ENCODE measurements at places on chromosomes 6 and 20.

- H3K4me1 ChIP-seq, result peaks cover 13% of the 10 kb centered on the region
- H3K27me3 ChIP-seq, result no peaks in the 10 kb centered on the region
- H3K4me3 ChIP-seq, result no peak overlapping the region
These were observed 62.9 kb downstream of the CARMIL1 start for GRCh38 chr6:25341923-25342619.

DNA sequence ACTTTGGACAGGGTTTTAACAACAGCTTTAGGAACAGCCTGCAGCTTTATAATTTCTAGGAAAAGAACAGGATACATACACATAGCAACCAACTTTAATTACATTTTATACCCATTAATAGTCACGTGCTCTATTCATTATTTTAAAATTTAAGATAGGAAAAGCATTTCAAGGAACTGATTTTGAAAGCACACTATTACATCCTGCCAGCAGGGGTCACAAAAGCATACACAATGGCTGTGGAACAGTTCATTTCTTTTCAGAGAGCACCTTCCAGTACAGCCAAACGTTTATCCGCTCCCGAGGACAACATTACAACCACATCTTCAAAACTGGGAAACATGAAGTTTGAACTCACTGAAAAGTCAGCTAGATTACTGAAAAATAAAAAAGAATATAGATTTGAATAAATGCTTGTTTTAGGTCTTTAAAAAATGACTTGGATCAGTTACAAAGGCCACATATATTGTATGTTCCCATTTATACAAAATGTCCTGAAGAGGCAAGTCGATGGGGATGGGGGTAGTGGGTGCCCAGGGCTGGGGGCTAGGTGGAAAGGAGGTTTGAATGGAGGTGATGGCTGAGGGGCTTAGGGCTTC, 104.6 kb upstream of the EXOC2 start:
- no peak overlapping the region for H3K27ac ChIP-seq
- H3K4me3 ChIP-seq, result no peak overlapping the region
- DNase-seq, result no peak
- no peaks in the 10 kb centered on the region for H3K4me1 ChIP-seq
- no peaks in the 10 kb centered on the region for H3K36me3 ChIP-seq

- no peaks in the 10 kb centered on the region for H3K27me3 ChIP-seq
- no peaks in the 10 kb centered on the region for H3K4me1 ChIP-seq
- H3K36me3 ChIP-seq, result no peaks in the 10 kb centered on the region
- DNase-seq, result no peak
These were observed 122.2 kb downstream of the KIF16B start for GRCh38 chr20:16451001-16451400.

DNA sequence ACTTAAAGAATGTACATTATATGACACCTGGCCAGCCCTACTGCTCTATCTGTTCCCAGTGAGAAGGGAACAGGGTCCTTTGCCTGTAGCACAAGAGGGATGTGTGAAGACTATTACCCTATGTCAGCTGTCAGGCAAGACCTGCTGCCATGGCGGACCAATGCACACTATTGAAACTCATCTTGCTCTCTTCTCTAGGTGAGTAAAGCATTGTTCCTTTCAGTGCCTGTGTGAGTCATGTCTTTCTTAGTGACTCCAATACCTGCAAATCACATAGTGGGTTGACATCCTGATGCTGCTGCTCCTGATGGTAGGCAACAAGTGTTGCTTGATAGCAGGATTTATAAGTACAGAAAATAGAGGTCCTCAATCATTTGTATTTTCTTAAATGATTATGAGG, 48.8 kb upstream of the SYNCRIP start:
- no peak overlapping the region for H3K4me3 ChIP-seq
- no peaks in the 10 kb centered on the region for H3K4me1 ChIP-seq
- DNase-seq, result no peak
- H3K36me3 ChIP-seq, result no peaks in the 10 kb centered on the region
- no peaks in the 10 kb centered on the region for H3K27me3 ChIP-seq

DNA sequence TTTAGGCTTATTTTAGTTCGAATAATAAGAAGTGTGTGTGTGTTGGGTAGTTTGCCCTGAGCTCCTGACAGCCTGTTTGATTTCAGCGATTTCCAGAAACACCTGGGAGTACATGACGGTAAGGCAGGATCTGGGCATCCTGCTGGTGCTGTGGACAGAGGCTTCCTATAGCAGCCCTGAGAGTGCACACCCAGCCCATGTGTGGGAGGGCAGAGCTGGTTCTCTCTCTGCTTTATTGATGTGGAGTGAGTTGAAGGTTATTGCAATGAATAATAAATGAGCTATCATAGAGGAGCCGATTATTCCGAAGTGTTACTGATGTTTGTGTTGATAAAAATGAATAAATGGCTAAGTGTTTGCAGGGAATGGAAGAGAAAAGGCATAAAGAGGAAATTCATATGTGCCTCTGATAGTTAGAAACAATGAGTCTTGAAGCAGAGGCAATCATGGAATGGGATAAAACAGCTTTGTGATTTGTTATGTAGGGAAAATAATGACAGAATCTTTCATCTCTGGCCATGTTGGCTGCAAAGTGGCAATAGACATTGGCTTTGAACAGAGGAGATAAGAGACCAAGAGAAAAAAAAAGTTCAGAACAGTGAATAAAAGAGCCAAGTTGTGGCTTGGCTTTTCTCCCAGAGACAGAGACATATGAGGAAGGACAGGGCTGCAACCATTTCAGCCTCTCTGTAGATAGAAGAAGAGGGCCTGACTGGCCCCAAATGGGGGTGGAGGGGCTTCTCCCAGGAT, 166.2 kb upstream of the CHD6 start:
- no peak overlapping the region for H3K27ac ChIP-seq
- no peaks in the 10 kb centered on the region for H3K36me3 ChIP-seq
- no peaks in the 10 kb centered on the region for H3K27me3 ChIP-seq
- no peaks in the 10 kb centered on the region for H3K4me1 ChIP-seq
- H3K4me3 ChIP-seq, result no peak overlapping the region

DNA sequence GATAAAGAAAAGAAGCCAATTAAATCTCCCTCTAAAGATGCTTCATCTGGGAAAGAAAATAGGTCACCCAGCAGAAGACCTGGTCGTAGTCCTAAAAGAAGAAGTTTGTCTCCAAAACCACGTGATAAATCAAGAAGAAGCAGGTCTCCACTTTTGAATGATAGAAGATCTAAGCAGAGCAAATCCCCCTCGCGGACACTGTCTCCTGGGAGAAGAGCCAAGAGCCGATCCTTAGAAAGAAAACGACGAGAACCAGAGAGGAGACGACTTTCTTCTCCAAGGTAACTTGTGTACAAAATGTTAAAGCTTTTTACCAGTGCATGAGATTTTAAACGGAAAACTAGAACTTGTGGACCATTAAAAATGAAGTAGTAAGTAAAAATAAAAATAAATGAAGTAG, 46.5 kb downstream of the FAM217A start:
- H3K4me1 ChIP-seq, result peaks cover 30% of the 10 kb centered on the region
- no peaks in the 10 kb centered on the region for H3K27me3 ChIP-seq
- no peak for DNase-seq
- no peak overlapping the region for H3K27ac ChIP-seq

DNA sequence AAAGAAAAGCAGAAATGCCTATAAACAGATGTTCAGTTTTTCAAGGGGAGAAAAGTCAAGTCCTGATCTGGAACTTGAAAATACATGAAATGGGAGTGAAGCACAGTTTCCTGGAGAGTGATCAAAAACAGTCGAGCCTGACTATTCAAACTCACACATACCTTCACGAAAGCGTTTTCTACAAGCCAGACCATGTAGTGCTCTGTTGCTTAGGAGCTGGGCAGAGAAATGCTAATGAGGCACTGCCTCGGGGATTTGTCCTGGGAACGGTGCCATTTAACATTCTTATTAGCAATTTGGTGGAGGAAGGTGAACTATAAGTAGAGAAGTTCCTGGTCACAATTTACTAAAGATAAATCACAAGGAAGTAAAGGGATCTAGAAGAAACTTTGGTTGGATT, 5.9 kb downstream of the NHSL1 start:
- H3K27ac ChIP-seq, result peak overlapping the region; percentile 33
- H3K36me3 ChIP-seq, result peaks cover 13% of the 10 kb centered on the region
- no peaks in the 10 kb centered on the region for H3K4me1 ChIP-seq
- H3K4me3 ChIP-seq, result no peak overlapping the region

DNA sequence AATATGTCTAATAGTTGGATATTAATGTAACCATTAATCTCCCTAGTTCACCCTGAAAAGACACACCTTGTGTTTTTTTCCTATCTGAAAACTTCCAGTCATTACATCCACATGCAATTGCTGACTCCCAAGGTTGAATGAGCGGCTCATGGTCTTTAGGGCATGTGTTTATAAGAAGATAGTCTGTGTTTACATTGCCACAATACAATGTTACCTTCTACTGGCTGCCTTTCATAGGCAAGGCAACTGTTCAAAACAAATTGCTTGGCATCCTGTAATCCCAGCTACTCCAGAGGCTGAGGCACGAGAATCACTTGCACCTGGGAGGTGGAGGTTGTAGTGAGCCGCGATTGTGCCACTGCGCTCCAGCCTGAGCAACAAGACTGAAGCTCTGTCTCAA, 86.8 kb upstream of the SHLD1 start:
- H3K36me3 ChIP-seq, result no peaks in the 10 kb centered on the region
- no peak for DNase-seq
- H3K4me3 ChIP-seq, result no peak overlapping the region
- no peak overlapping the region for H3K27ac ChIP-seq

GRCh38 chr6:170148709-170149470, 142.0 kb downstream of the DLL1 start:
- DNase-seq, result no peak
- no peak overlapping the region for H3K27ac ChIP-seq
- peaks cover 33% of the 10 kb centered on the region for H3K4me1 ChIP-seq
- H3K4me3 ChIP-seq, result no peak overlapping the region
- no peaks in the 10 kb centered on the region for H3K36me3 ChIP-seq

GRCh38 chr6:15413466-15414234, 167.8 kb downstream of the JARID2 start:
- no peaks in the 10 kb centered on the region for H3K36me3 ChIP-seq
- H3K4me1 ChIP-seq, result peaks cover 23% of the 10 kb centered on the region
- DNase-seq, result no peak

- no peak for DNase-seq
- H3K27me3 ChIP-seq, result no peaks in the 10 kb centered on the region
- H3K36me3 ChIP-seq, result no peaks in the 10 kb centered on the region
- H3K4me1 ChIP-seq, result no peaks in the 10 kb centered on the region
These were observed 337.8 kb downstream of the FARS2 start for GRCh38 chr6:5599127-5599526.

GRCh38 chr20:49356676-49357075, 78.8 kb upstream of the ZNFX1 start:
- no peaks in the 10 kb centered on the region for H3K27me3 ChIP-seq
- no peak overlapping the region for H3K27ac ChIP-seq
- H3K4me3 ChIP-seq, result no peak overlapping the region
- no peaks in the 10 kb centered on the region for H3K36me3 ChIP-seq
- DNase-seq, result no peak

DNA sequence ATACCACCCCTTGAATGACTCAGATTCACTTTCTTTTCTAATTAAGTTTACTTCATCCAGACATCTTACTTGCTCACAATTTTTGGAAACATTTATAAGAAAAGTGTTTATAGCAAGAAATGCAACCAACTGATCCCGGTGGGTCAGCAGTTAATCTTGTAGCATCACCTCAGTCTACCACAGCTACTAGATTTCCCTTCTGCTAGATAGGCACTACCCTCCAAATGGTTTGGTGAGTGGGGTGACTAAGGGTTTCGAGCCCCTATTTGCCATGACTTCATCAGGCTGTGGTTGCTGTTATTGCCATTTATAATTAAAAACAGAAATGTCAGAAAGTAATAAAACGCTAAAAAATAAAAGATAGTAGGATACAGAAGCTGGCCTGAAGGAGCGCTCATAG, 930.1 kb upstream of the GJE1 start:
- H3K36me3 ChIP-seq, result no peaks in the 10 kb centered on the region
- no peaks in the 10 kb centered on the region for H3K27me3 ChIP-seq
- H3K4me1 ChIP-seq, result no peaks in the 10 kb centered on the region
- no peak for DNase-seq
- H3K4me3 ChIP-seq, result no peak overlapping the region

GRCh38 chr6:31663961-31664789, 622 bp downstream of the GPANK1 start:
- no peaks in the 10 kb centered on the region for H3K27me3 ChIP-seq
- DNase-seq, result no peak
- H3K27ac ChIP-seq, result peak overlapping the region; percentile 91

DNA sequence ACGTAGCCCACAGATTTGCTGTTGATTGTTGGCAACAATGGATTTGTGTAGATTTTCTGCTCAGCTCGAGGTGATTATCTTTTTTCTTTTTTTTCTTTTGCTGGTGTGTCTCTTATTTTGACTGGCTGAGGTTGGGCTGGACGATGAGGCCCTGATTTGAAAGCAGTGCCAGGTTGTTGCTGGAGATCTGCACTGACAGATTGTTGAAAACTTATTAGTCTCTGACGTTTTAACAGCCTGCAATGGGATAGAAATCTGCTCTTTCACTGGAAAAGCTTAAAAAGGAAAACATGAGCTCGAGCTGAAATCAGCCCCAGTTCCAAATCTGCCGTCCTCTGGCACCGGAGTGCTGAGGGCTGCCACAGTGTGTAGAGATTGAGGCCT, 87.7 kb downstream of the PDE7B start:
- H3K4me3 ChIP-seq, result no peak overlapping the region
- no peaks in the 10 kb centered on the region for H3K4me1 ChIP-seq
- H3K36me3 ChIP-seq, result no peaks in the 10 kb centered on the region
- no peak for DNase-seq

DNA sequence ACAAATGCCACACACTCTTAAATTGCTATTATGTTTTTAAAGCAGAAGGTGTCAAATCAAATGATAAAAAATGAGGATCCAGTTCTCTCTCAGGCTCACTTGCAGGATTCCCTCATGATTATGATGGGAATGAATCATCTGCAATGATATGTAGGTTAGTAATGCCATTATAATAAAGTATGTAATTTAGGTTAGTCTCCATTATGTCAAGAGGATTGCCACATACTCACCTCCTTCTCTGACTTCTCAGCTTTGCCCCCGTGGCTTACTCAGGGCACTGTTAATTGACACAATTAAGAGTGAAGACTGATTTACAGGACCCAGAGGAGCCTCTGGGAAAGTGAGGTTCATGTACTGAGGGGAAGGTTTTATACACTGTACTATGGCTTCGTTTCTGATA, 591.7 kb upstream of the NRSN1 start:
- H3K4me1 ChIP-seq, result no peaks in the 10 kb centered on the region
- no peak overlapping the region for H3K4me3 ChIP-seq
- no peak for DNase-seq
- no peaks in the 10 kb centered on the region for H3K36me3 ChIP-seq
- H3K27ac ChIP-seq, result no peak overlapping the region

DNA sequence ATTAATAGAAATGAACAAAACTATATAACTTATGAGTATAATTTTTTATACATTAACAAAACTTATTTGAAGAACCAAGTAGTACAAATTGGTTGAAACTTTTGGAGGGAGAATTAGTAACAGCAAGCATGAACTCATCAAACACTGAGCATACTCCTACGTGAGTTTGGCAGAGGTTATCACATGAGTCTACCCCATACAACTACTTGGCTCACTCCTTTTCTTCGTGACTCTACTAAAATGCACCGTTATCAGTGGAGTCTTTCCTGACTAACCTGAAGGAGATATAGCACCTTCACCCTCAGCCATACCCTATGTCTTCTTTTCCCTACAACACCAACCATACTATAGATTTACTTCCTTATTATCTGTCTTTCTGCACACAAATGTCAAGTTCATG, 794.2 kb downstream of the TFAP2A start:
- no peak overlapping the region for H3K27ac ChIP-seq
- no peak for DNase-seq
- no peaks in the 10 kb centered on the region for H3K27me3 ChIP-seq
- no peaks in the 10 kb centered on the region for H3K36me3 ChIP-seq
- H3K4me1 ChIP-seq, result no peaks in the 10 kb centered on the region

GRCh38 chr20:58597249-58597891, 53.7 kb upstream of the STX16 start:
- H3K4me1 ChIP-seq, result no peaks in the 10 kb centered on the region
- peak overlapping the region; percentile 24 for H3K27ac ChIP-seq
- no peaks in the 10 kb centered on the region for H3K27me3 ChIP-seq
- no peak for DNase-seq
- H3K36me3 ChIP-seq, result no peaks in the 10 kb centered on the region
